ENCODE measurements at places on chromosomes 2 and 18.

- no peak for DNase-seq
These were observed 19.2 kb downstream of the PMS1 start for GRCh38 chr2:189803431-189803830.

GRCh38 chr2:71216501-71216900 lies 10.4 kb downstream of the PAIP2B start:
- no peak for DNase-seq

GRCh38 chr2:144548088-144548487 lies 28.2 kb upstream of the ZEB2 start:
- DNase-seq = no peak

- DNase-seq = no peak
These were observed 4.3 kb downstream of the EPHA4 start for GRCh38 chr2:221567809-221568208.

DNA sequence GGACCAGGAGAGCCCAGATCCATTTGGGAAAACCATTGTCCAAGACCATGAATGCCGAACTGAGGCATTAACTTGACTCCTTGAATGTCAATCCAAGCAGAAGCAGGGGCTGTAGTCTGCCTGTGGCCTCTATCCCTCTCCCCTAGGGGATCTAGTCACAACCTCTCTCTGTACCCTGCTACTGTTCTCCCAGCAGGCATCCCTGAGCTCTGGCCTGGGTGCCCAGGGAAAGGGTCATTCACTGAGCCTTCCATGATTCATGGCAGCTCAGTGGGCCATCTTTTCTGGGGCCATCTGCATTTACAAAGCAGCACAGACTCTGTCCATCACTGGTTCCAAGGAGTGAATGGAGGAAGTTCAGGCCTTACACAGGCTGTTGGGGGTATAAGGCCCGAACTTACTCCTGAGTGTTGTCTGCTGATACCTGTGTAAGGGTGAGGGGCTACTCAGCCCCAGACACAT lies 151.8 kb downstream of the ZFP36L2 start:
- DNase-seq = no peak

DNA sequence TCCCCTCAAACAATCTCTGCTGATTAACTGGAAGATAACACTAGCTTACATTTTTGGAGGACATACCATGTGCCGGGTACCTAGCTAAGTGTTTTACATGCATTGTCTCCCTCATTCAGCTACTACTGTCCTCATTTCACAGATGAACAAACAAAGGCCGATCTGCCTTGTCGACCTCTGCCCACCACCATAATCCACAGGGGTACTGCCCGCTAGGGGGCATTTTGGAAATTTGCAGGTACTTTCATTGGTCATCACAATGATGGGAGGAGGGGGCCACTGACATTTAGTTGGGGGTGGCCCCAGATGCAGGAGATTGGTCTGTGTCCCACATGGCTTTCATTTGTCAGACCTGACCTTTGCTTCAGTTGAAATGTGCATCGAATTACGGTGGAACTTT lies 3.9 kb upstream of the TMEM163 start:
- no peak for DNase-seq

GRCh38 chr2:48998449-48998848 lies 155.9 kb downstream of the FSHR start:
- DNase-seq = no peak

- DNase-seq = no peak
These were observed 103.5 kb downstream of the CABLES1 start for GRCh38 chr18:23238651-23239349.

GRCh38 chr2:105997711-105998110 lies 196.4 kb downstream of the UXS1 start:
- no peak for DNase-seq

DNA sequence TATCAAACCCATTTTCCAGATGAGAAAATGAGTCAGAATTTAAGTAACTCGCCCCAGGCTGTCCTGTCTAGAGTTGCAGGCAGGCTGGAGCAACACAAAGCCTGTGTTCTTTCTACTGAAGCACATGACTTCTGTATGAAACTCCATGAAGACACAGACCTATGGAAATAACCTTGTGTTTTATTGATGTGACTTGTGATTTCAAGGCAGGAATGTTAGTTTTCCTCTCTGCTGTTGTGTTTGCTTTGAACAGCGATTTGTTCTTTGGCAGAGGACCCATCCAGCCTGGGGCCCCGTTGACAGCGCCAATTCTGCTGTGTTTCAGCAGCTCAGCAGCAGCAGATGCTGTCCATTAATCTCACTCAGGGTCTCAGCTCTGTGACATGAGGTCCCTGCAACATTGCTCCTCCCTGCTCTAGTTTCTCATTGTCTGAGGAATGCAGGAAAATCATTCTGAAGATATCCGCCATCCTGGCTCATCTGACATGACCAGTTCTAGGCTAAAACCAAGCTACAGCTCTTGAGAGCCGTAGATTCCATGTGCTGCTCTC lies 344.3 kb upstream of the RAB12 start:
- no peak for DNase-seq

DNA sequence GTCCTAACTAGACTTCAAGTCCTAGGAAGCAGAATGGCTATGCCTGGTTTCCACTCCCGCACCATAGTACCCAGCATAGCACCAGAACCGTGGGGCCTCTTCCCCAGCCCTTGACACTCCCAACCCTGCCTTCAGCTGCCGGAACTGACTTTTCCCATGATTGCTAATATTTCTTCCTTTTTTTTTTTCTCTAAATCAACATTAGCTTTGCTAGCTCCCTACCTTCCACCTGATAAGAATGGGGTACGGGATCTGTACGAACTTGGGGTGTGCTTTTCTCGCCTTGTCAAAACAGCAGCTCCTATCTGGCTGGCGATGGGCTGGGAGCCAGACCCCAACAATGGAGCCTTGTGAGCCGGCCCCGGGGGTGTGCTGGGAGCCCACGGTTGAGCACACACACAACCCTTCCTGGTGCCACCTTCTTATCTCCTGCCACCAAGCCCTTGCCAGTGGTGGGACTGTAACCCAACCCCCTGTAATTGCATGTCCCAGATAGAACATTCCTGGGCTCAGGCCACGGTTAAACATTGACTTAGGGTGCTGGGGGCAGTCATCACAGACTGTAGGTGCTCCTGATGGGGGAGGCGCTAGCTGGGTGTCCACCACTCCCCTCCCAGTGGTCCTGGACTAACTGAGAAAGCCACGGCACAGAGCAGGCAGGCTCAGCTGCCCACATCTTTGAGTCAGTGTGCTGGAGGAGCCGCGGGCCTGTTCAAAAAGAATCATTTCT lies 213.0 kb upstream of the HAAO start:
- DNase-seq = no peak

DNA sequence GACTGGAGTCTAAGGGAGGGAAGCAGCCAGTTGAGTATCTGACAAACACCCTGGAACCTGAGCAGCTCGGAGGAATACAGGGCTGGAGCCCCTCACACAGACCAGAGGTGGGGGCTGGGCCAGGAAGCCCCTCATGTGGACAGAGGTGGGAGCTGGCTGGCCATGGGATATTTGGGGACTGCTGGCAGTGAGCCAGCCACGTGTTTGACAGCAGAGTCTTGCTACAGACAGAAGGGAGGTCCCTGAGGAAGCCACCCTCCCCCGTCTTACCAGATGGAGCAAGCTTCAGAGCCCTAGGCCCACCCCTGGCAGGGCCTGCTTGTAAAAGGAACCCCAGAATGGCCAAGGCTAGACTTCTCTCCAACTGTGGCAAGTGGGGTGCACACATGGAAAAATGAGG lies 3.6 kb upstream of the MTERF4 start:
- no peak for DNase-seq

GRCh38 chr2:9092383-9093282 lies 89.1 kb upstream of the MBOAT2 start:
- DNase-seq = no peak

GRCh38 chr2:60136913-60137312 lies 416.5 kb downstream of the BCL11A start:
- DNase-seq = no peak

- no peak for DNase-seq
These were observed 467.2 kb downstream of the NRXN1 start for GRCh38 chr2:50564766-50565165.

DNA sequence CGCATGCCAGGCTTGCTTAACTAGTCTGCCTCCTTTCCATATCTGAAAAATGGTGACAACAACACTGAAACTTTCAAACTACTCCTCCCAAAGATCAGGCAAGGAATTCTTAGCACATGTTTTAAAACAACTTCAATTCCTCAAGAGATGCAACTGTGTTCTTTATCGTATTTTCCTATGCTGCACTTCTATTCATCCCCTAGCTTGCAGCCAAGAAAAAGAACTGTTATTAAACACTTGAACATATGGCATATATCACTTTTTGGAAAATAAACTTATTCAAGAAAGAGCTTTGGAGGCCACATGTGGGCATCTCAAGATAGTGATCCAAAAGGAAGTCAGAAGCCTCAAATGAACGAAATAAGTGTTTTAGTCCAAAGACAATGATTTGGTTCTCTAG lies 75.6 kb upstream of the STAM2 start:
- DNase-seq = no peak

DNA sequence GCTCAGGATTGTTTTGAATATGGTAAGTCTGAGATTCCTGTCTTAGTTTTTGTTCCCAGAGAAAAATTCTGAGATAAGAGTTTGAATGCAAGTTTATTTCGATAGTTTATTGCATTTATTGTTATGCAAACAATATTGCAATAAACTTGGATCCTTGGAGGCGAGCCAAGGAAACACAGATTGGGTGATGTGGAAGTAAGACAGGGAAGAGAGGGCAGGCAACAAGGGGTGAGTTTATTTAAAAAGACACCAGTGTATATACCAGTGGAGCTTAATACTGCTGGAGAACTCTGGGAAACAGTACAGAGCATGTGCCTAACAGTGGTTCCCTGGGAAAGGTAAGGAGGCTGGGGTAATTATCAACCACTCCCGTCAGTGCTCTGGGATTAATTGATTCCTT lies 87.5 kb upstream of the NEDD4L start:
- DNase-seq = no peak

- no peak for DNase-seq
These were observed 23.5 kb upstream of the ARL5A start for GRCh38 chr2:151851761-151852160.

- DNase-seq = peak; percentile 24
These were observed 84.6 kb downstream of the RAB31 start for GRCh38 chr18:9792565-9793245.

DNA sequence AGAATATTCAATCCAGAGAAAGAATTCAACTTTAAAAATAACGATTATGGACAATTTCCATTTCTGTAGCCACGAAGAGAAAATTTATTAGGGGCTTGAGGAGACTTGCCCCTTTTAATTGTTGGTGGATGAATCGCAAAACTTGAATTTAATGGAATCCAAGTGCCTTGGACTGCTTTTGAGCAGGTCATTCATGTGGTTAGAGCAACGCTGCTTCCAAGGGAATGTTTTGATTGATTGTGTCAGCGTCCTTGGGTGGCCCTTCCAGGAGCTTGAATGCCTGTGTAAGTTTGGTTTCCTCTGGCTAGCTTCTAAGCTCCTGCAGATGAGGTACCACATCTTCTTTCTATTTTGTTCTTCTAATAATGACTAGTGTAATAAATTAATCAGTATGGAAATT lies 213.4 kb downstream of the LTBP1 start:
- no peak for DNase-seq

DNA sequence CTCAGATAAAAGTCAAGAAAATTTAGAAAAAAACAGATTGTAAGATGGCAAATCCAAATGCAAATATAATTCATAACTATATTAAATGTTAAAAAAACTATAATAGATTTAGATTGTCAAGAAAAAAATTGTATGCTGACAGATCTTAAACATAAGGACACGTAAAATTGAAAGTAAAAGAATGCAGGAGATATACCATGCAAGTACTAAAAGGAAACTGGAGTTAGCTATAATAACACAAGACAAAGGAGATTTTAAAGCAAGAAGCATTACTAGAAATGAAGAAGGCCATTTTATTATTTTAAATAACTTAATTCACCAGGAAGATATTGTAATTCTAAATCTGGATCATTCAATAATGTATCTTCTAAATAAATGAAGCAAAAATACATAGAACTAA lies 48.3 kb downstream of the TTC21B start:
- DNase-seq = no peak

DNA sequence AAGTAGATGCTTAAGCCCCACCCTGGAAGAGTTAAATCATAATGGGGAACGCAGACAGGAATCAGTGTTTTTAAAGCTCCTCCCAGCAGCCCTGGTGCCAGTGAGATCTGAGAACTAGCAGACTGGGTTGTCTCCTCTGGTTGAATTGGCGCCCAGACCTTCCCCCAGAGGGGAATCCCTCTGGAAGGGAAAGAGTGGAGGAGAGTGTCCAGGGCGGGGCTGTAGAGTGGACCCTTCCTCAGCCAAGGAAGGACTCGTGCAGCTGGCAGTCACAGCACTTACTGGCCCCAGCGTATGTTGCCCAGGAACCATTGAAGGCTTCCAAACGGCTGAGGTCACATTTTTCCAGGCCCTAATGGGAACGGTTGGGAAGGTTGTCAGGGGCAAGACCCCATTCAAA lies 62.5 kb downstream of the TGOLN2 start:
- no peak for DNase-seq

DNA sequence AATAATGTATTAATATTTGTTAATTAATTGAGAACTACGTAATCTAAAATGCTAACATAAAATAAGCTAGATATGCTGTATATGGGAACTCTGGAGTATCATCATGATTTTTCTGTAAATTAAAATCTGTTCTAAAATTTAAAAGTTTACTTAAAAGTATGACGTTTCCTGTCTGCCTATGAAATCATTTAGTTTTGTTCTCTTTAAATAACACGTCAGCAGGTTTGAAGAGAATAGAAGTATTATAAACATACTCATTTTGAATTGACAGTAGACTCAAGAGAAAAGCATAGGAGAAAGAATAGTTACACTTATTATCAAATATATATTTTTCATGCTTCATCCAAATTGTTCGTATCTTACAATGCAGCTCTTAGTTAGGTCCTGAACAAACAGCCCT lies 19.1 kb upstream of the ZNF804A start:
- no peak for DNase-seq

DNA sequence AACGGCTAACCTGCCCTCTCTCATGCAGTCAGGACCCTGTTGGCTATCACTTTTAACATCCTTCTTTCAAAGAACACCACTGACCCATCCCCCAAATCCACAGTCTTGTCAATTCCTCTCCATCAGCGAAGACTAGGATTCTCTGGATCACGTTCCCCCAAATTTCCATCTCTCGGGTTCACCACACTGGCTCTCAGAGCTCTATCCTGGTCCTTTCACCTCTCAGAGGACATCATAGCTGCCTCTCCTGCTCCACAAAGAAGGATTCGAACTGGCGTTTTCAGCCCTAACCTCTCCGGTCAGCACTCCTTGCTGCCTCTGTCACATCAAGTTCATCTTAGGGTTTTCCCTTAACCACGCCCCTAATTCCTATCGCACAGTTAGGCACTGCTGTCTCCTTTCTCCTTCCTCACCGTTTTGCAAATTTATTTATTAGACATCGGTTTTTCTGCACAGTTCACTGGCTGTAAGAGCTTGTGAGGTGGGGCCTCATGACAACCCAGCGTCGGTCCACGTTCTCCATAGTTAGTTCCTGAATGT lies 247.5 kb upstream of the PXDN start:
- DNase-seq = no peak

Measured in stimulated activated CD4-positive, alpha-beta T cell treated with anti-CD3 and anti-CD28 coated beads, TNF-alpha, amount 100 ng/mL, for 24 hours (primary cell).